GM04504 (cell line): ENCODE measurements at places on chromosomes 3 and 15.

DNA sequence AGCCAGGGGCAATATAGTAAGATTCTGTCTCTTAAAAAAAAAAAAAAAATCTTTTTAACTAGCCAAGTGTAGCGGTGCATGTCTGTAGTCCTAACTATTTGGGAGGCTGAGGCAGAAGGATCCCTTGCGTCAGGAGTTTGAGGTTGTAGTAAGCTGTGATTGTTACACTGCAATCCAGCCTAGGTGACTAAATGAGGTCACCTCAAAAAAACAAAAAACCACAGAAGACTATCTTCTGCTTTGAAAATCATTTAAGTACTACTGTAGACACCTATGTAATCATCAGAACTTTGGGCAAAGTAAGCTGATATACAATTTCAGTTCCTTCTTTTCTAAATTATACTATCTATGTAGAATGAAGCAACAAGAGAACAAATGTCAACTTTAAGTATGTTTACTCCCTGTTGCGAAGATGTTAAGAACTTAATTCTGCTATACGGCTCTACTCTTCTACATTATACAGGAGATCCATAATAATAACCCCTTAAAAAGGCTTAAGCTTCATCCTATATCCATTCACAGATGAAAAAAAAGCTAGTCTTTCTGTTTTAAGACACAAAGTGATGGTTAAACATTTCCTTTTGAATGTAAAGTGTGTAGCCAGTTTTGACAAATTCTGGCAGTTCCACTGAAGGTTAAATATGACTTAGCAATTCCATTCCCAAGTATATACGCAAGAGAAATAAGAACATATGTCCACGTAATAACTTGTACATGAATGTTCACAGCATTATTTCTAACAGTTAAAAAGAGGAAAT is 15.2 kb downstream of the DAZL start:
- DNase-seq, result no peak

DNA sequence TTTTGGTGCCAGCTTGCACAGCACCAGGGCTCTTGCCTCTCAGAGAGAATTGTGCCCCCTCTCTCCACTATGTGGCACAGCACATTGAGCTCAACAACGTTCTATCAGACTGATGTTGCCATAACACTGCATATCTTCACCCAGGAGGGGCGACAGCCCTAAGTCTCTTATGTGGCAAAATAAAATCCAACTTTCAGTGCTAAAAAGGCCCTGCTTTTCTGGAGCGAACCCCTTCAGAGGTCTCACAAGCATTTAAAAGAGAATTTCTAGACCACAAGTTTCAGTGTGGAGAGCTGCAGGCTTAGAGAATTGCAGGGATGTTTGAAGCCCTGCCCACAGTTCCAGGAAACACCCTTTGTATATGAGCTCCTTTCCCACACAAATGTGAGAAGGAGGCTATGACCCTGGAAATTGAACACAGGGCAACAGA is 85.5 kb downstream of the LIPC start:
- no peak for DNase-seq

GRCh38 chr3:16103472-16103871 is 71.0 kb upstream of the GALNT15 start:
- DNase-seq, result peak; percentile 82

GRCh38 chr3:34261001-34261385 is 462.6 kb downstream of the PDCD6IP start:
- no peak for DNase-seq

GRCh38 chr3:183239046-183239445 is 14.0 kb upstream of the B3GNT5 start:
- no peak for DNase-seq
